LHCN-M2 (cell line): ENCODE measurements at places on chromosomes 2 and 18. TPM values are rescaled to one million over a fixed set of nuclear protein-coding genes. Genes with fewer than 3 reads are reported as not detected.

DNA sequence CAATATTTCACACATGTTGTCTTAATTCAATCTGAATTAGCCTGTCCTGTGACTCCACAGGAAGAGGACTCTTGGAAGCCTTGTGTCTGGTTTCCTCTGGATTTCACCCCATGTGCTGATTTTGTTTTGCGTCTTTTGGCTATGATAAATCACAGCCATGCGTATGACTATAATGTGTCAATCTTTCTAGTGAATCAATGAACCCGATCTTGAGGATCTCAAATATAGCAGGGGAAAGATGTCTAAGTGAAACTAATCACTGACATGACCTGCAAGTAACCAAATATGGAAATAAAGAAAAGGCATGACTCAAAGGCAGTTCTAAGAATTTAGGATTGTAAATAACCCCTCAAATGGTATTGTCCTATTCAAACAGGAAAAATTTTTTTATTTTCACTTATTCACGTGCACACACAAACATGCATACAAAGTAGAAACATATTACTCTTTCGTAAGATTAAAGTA, 8.2 kb downstream of the WDFY1 start:
- no peak for DNase-seq

DNA sequence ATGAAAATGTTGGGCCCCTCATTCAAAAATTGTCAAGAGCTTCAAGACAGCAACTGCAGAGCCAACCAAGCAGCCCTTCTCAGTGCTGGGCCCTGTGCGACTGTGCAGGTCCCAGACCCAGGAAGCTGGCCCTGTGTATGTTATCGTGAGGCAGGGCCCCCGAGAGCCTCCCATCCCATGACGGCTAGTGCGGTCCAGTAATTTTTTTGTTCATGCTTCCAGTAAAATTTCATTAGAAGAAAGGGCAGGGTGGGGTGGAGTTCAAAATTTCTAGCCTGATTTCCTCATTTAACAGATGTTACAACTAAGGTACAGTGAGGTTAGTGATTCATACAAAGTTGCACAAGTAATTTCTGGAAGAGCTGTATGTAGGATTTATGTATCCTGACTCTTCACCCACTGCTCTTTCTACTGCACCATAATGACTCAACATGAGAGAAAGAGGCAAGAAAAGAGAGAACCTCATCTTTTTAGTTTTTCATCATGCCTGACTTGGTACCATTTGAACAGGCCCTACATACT, 105.5 kb downstream of the ZEB2 start:
- DNase-seq, result peak; percentile 98

SKOR2 gene
- not detected in 2 replicates for total RNA-seq

DNA sequence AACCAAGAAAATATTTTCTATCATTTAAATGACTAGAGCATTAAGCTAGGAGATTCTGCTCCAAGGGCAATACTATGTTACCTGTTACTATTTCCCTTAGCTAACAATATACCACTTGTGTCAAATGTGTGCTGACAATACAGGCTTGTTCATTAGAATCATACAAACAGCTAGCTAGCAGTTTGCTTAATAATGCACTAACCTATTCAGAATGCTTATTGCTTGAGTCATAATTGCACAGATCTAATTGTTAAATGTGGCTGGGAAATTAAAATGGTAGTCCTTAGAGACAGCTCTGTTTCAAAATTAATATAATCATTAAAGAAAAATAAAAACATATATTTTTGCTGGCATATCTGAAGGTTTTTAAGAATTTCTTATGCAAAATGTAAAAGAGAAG, 344.2 kb downstream of the ERBB4 start:
- no peak for DNase-seq

DNA sequence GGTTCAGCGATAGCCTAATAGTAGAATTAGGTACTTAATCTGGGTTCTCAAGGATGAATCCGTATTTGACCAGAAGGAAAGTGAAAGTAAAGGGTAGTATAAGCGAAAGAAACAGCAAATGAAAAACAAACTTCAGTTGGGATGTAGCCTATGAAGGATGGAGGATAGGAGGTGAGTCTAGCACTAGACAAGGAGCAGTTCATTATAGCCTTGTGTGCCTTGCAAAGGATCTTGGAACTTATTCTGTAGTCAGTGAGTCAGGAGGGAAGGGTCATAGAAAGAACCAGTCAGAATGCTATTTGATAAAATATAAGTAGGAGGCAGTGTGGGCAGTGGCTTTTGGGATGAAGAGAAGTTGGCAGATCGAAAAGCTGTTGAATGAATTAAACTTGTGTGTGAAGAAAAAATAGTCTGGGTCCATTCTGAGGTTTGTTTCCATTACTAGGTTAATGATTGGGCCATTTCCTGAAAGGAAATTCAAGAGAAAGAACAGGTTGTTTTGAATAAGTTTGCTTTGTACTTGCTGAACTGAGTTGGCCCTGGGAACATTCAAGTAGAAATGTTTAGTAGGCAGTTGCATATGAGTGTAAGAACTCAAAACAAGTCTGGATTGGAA, 48.5 kb downstream of the ANKRD12 start:
- DNase-seq, result no peak

GRCh38 chr2:85740193-85740592, 13.6 kb upstream of the ATOH8 start:
- DNase-seq, result no peak

CPLX4 gene
- not detected in 2 replicates for total RNA-seq

- DNase-seq, result no peak
Observed at GRCh38 chr18:2564373-2564772, 6.9 kb downstream of the METTL4 start.

REG3A gene
- total RNA-seq, result not detected in 2 replicates

DNA sequence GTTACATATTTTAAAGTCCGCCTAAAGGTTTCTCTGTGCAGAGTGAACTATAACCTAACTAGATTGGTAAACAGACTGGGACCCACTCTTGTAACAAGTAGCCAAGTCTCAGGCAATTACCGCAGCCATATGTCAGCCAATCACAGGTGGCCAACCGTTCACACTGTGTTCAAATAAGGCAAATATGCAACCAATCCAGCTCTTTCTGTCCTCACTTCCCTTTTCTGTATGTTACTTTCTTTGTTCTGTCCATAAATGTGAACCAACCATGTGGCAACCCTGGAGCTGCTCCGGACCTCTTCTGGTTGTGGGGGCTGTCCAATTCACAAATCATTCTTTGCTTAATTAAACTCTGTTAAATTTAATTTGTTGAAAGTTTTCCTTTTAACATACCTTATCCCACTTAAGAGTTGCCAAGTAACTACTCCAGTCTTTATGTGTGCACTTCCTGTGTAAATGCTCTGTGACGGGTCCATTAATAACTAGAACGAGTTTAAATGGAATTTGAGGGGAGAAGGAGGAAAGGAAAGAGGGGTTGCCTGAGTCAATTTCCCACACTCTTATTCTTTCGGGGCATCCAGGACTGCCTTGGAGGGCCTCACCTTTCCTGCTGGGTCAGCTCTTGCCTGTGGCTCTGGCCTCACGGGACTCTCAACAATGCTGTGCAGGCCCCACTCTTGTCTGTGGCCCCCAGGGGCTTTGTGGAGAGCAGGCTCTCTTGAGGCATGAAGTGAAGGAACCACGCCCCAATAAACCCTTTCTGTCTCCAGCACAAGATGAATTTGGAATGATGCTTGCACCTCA, 6.6 kb upstream of the RPL37A start:
- no peak for DNase-seq

DNA sequence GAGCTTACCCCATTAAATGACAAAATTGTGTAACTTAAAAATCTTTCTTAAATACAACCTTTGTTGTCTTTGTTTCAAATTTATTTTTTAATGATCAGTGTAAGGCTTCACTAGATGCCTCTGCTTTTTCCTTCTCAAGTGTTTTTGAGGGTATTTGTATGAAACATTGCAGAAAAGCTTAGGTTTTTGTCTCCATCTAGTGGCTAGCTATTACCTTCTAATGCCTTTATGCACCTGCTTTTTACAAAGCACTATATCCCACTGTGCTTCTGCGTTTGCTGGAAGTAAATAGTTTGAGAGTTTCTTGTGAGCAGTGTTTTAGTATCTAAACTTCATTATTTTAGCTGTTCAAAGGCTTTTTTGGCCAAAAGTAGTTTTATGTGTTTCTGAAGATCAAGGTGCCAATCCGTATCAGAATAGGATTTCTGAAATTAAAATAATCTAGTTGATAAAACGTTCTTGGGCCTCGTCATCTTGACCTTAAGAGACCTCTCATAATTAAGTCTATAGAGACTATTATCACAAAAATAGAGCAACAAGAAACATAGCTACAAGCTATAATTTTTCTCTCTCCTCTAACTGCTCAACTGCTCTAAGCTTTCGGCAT, 47.0 kb downstream of the IWS1 start:
- DNase-seq, result peak; percentile 56

DNA sequence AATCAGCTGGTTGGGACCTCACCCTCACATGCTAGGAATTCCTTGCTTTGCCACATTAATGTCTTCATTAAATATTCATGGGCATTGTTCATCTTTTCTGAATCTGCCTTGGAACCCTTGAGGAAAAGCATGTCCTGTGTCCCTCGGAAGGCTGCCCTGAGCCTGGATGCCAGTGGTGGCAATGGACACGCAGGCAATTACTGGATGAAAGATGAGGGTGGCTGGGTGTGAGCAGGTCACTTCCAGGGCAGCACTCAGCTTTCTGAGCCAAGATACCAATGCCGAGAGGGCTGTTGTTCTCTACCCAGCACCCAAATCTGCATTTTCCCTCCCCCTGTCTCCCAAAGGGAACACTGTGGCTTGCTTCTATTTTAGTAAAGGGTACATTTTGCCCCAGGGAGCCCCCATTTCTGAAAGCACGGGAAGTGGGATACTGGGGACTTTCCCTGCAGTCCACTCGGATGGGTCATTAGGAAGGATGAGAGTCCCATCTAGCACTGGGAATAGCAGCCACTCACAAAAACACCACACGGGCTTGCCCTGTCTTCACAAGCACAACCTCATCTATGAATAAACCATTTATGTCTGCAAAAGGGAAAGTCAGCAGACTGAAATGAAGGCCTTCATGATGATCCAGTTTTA, 234.8 kb downstream of the SOX11 start:
- DNase-seq, result no peak

TANC1 gene
- 9.3 and 12.4 TPM in 2 replicates for total RNA-seq

DNA sequence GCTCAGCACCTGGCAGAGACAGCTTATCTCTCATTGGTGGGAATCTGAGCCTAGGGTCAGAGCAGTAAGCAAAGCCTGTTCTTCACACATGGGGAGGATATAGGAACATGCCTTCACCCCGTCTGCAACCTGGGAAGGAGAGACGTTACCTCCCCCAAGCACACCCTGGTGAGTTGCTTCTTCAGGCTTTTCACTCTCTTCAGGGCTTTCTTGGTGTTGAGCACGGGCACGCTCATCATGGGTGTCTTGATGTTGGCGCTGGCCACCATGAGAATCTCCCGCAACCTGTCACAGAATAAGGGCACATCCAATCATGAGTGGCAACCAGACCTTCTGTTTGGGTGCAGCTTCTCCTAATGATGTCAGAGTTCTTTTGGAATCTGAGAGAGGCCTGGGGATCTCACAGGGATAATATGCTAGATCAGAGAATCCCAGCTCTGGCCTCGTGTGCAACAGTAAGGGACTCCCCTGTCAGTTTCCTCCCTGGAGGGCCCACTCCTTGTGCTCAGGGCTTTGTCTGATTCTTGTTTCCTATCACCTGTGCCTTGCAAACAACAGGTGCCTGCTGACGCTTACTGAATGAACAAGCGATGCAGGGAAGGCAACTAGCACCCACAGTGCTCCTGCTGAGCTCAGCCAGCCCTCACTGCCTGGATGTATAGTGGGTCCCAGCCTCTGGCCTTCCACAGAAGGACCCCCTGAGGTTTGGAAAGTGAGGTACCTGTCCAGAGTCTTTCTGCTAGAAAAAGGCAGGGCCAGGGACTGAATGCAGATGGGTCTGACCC, 66.3 kb downstream of the POLR1A start:
- DNase-seq, result no peak

GRCh38 chr18:42258301-42258965, 303.4 kb downstream of the PIK3C3 start:
- DNase-seq, result no peak

DNA sequence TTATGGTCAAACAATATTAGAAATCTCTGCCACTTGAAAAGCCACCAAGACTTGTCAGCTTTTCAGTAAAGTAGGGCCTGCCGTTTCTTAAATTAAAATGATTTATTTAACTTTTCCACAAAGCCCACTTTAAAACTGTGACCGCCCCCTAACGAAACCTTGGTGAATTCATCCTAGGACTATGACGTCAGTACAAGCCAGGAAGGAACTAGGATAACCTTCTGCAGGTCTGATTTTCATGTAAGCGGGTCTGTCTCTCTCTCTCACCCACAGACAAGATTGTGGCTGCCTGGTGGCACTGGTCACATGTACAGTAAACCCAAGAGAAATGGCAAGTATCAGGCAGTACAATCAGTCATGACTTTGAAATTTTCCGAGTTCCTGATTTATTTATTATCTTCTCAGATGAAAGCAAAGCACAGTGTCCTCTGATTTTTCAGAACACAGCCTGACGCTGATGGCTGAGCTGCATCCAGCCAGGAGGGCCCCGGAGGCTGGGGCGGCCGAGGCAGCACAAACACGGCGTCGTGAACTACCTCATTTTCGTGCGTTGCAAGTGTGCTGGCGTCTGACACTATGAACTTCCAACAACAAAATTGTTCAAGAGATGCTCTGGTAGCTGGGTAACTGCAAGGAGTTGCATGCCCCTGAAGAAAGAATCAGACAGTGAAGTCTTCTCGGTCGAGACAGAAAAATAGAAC, 18.9 kb downstream of the SALL3 start:
- no peak for DNase-seq

ERMN gene
- total RNA-seq, result 0.06 TPM in 1 of 2 replicates, not detected in the other

DNA sequence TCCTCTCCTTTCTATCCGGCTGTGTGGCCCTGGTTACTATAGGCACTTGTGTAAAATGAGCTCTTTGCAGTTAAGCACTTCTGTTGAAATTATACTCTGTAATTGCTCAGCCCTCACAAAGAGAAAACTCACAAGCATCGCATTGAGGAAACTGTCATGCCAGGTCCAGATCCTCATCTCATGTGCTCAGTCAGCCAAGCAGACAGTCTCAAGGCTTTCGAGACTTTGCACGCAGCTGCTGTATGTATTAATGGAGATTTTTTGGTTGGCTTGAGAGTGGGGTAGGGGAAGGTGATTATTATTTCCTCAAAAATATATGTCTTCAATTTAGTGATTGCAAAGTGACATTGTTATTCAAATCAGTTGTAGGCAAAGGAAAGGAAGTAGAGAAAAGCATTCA, 33.0 kb upstream of the PHLPP1 start:
- no peak for DNase-seq

SERPINB11 gene
- total RNA-seq, result not detected in 2 replicates

FBLN7 gene
- total RNA-seq, result 4.4 and 5.1 TPM in 2 replicates

DNA sequence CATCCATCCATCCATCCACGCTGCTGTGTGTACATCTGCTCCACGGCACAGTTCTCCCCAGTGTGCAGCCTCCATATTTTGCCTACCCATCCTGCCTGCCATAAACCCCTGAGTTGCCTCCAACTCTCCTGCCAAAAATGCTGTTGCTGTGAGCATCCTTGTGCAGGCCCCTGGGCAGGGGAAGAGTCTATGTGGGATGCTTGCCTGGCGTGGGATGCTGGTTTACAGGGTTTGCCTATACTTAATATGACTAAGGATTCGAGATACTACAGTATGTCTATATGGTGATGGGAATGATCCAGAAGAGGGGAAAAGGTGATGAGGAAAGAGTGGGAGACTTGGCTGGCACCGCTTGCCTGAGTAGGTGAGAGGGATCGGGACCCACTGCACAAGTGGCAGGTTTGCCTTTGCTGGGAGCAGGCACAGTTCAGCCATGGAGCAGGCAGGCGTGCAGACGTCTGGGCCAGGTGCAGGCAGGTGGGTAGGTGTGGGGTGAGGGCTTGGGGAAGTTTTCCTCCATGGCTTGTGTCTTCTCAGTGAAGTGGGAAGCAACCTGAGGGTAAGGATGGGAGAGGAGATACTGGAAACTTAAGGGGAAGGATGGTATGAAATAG, 30.2 kb upstream of the FAHD2A start:
- DNase-seq, result no peak

- no peak for DNase-seq
Observed at GRCh38 chr2:36512705-36513104, 85.3 kb downstream of the FEZ2 start.
